Stimulated activated CD4-positive, alpha-beta T cell treated with anti-CD3 and anti-CD28 coated beads, Interleukin-12 subunit alpha, Interleukin-12 subunit beta, amount 100 ng/mL, for 4 hours (primary cell): ENCODE measurements at places on chromosomes 6 and 20.
A peak's percentile ranks its signal among the peaks of the same experiment; 100 is the strongest.

DNA sequence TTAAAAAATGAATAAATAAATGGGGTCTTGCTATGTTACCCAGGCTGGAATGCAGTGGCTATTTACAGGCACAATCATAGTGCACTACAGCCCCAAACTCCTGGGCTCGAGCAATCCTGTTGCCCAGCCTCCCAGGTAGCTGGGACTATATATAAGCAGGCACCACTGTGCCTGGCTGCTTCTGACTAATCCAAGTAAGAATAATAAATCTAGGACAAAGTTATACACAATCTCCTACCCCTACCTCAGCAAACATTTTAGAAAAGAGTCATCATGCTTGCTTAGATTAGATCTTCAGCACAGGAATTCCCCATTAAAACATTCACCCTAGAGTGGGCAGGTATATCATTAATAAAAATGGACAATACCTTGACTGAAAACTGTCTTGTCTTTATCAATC, 124.6 kb downstream of the REV3L start:
- no peak for DNase-seq

DNA sequence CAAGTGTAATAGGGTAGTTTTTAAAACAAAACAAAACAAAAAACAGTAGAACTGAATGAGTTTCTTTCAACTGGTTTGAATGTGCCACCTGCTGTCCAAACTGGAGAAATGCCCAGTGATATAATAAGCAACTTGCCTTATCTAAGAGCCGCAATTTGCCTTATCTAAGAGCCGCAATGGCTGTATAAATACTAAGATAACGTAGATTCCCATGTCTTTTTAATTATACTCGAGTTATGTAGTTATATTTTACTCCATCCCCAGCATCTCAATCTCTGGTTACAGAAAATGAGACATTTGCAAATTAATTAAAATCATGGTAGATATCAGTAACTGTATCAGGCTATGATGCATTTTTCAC, 67.2 kb downstream of the RPP40 start:
- DNase-seq: no peak

- no peak for DNase-seq
Measured at GRCh38 chr6:81700414-81700813, 52.1 kb downstream of the TENT5A start.

- DNase-seq: no peak
Measured at GRCh38 chr6:155188707-155189496, 74.9 kb upstream of the CLDN20 start.

DNA sequence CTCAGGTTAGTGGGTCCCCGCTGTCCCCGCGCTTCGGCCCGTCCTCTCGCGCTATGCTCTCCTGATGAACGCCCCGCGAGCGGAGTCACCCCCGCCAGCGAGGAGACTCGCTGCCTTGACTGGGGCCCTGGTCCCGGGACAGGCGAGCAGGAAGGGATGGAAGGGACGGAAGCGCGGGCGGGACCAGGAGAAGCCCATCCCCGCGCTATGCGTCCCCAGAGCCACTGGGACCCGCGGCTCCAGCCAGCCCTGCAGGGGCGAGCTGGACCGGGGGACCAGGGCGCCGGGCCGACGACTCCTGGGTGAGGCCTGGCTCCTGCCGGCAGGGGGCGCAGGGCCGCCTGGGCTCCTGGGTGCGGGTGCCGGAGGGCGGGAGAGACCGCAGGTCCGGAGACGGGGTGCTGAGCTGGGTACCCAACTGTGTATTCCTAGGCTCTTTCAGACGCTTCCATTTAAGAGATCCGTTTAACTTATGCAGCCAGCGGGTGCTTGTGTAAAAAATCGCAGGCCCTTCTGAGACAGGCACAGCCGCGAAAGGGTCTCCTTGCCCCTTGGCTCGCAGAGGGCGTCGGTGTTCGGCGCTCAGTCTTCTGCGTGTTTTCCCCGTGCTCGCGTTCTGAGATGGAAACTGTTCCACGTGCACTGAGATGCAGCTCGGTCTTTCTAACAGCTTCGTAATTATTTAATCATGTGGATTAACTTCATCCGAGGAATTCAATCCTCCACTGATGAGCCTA, 580 bp upstream of the SYCP2 start:
- peak; percentile 79 for DNase-seq

- no peak for DNase-seq
Measured at GRCh38 chr6:53124131-53124800, 24.4 kb downstream of the GCM1 start.

DNA sequence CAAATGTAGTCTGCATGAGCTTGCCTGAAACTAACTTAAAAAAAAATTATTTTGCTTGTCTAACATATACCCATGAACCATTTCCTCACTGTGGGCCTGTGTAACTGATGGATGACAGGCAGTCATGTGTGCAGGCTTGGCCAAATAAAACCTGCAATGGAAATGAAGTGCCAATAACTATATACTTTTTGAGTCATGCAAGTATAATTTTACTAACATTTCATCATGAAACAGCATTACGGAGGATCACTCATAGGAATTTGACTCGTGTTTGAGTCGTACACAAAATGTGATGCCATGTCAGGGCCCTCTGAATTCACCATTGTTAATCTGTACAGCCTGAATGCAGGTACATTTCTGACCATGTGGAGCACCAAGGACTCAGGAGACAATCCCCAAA, 46.6 kb downstream of the HDDC2 start:
- no peak for DNase-seq

DNA sequence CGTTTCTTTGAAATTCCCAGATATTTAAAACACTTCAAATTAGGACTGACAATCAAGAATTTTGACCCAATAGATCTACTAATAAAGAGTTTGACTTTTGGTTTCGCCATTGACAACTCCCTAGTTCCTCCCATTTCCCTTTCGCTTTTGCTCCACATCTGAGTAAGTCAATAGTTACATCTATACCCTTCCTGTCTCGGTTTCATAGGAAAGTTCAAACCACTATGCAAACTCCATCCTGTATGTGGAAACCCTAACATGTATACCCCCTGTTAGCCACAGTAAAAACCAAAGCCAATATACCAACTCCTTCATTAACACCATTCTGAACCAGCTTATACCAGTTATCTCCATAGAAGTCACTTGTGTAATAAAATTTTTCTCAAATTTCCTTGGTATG, 311.1 kb downstream of the MMUT start:
- no peak for DNase-seq

GRCh38 chr6:135014353-135014832, 40.2 kb downstream of the HBS1L start:
- no peak for DNase-seq

DNA sequence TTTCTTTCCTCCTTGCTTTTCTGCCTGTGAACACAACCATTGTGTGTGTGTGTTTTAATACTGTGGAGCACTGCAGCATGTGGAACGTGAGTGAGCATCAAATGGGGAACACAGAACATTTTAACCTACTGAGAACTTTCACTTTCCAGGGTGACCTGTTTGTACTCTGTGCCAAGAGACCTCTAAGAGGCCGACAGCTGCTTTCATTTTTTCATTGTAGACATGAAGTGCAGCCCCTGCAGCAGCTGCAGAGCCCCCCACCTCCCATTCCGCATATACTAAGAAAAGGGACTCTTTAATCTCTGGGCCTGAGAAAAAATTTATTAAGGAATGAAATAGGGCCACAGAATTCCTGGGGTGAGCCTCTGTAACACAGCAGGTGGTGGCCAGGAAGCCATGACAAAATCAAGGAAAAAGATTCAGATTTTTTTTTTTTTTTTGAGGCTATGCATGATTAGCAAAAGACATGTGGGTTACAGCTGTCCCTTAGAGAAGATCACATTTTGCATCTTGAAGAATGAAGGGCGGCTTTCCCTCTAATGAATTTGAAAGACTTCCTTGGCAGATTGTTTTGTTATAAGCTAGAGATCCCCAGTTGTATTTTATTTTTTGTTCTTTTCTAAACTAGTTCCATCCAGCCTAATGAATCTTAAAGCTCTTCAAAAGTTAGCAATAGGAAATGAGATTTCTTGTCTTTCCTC, 503.4 kb downstream of the CD109 start:
- no peak for DNase-seq

GRCh38 chr20:21083825-21084325, 22.3 kb downstream of the LINC00237 start:
- no peak for DNase-seq

DNA sequence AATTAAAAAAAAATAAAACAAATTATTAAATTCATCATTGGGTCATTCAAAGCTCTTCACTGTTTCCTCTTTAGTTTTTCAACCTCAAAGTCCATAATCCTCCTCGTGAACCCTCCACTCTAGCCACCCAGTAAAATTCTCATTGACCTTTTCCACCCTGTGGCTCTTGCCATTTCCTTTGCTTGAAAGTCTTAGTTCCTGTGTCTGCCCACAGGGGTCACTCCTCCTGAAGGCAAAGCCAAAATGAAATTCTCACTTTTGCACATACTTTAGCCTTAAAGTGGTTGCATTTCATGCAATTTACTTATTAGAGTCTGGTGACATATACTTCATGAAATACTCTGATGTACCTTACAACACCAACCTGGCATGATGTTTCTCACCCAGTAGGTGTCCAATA, 263.7 kb downstream of the BMP2 start:
- no peak for DNase-seq

DNA sequence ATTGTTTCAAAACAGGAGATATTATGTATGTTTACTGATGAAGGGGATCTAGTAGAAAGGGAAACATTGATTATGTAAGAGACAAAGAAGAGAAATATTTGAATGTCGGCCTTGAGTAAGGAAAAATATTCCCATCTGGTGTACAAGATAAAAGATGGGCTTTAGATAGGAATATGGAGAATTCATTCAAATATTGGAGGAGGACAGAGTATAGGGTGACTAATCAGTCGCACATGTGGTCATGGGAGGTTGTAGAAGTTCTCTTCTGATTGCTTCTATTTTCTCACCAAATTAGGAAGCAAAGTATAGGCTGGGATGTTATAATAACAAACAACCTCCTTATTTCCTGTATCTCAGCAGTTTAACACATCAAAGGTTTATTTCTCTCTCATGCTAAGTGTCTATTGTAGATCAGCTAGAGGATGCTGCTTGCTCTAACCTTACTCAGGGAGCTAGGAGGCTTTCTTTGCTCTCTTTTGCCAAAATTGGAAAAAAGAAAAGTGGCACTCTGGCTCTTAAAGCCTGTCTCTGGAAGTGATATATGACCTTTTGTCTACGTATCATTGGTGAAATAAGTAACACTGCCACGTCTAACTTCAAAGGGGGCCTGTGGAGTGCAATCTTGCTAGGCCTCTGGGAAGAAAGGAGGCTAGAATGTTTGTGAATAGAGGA, 1.2 kb upstream of the HDDC2 start:
- no peak for DNase-seq
